ENCODE measurements at places on chromosomes 3 and 15.

- no peak for DNase-seq
These were observed 246.9 kb downstream of the ZIC1 start for GRCh38 chr3:147656023-147656422.

GRCh38 chr3:193114431-193115340 is 126.3 kb upstream of the PLAAT1 start:
- DNase-seq = no peak

DNA sequence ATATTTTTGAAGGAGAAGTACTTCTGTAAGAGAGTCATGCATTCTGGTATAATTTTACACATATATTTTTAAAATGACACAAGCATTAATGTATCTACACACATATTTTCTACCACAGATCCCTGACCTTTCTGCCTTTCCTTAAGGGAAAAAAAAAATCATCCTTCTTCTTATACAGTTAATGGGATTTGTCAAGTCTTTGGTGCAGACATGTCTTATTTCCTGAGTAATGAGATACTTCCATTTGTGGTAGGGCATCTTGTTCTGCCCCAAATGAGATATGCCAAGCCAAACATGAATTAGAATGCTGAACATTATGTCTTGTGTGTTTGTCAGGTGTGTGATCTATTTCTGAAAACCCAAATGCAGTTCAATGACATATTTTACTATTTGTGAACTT is 329.9 kb downstream of the RBMS3 start:
- no peak for DNase-seq

DNA sequence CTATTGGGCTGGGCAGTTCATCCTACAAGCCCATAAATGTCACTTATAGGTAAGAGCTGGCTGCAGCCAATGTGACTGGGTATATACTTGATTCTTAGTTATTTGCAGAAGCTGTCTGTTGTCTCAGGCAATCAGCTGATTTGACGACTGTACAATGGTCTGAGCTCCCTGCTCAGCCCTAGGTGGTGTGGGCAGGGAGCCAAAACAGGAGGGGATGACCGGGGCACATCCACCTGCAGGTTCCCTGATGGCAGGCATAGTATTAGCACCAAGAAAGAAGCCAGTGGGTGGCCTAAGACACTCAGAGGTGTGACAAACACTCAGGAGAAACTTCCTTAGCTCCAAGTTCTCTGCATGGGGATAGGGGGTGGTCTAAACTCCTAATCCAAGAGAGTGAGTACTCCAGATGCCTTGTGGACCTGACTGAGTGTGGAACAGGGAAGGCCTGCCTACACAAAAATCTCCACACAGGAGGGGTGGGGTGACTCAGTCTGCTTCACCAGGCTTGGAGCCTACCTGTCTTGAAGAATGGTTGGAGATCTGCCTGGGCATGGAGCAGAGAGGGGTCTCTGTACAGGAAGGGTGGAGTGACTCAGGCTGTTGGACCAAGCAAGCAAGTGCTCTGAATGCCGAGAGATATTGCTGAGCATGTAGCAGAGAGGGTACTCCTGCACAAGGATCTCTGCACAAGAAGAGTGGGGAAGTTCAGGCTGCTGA is 690.4 kb upstream of the NAALADL2 start:
- no peak for DNase-seq

DNA sequence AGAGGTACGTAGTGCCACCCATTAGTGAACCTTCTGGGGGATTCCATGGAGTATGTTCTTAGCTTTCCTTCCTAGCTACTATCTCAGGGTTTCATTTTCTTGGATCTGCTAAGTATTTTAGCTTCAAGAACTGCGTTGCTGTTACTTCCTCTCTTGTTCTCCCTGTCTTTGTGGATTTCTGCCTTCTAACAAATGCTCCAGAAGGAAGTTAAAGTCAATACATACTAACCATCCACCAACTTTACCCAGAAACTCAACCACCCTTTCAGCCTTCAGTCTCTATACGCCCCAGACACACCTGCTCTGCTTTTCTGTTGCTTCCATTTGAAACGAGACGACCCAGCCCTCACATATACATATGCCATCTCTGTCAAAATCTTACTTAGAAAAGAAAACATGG is 2.4 kb upstream of the KLF13 start:
- no peak for DNase-seq

GRCh38 chr15:63611177-63611576 is 14.0 kb downstream of the FBXL22 start:
- no peak for DNase-seq

GRCh38 chr3:38620236-38620635 is 29.3 kb downstream of the SCN5A start:
- no peak for DNase-seq

DNA sequence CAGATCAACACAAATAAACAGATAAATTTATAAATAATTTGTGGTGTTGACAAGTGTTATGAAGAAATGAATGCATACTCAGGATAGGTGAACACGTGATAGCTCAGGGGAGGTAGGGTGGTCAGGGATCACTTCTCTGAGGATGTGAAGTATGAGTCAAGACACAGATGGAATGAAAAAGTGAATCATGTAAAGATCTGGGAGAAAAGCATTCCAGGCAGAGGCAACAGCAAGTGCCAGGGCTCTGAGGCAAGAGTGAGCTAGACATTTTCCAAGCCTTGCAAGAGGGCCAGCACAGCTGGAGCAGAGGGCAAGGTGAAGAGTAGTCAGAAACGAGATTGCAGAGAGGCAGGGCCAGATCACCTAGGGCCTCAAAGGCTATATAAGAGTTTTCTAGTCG is 177.8 kb downstream of the WNT5A start:
- DNase-seq = no peak

DNA sequence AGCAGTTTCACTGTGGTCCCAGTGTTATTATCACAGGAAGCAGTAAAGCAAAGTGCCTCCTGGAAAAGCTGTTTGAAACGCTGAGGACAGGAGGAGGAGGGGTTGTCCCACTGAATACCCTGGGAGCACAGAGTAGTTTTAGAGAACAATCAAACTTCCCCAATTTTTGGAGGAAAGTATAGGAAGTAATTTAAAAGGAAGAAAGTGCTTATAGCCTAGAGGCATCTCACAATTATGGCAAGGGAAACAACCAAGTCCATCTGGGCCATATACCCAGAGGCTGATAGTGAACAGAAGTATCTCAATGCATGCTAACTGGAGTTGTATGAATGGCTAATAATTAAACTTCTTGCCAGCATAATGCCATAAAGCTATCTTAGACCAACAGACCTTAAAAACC is 137.2 kb upstream of the EPHA6 start:
- no peak for DNase-seq

- no peak for DNase-seq
These were observed 217.0 kb upstream of the TLE3 start for GRCh38 chr15:70314688-70315087.

DNA sequence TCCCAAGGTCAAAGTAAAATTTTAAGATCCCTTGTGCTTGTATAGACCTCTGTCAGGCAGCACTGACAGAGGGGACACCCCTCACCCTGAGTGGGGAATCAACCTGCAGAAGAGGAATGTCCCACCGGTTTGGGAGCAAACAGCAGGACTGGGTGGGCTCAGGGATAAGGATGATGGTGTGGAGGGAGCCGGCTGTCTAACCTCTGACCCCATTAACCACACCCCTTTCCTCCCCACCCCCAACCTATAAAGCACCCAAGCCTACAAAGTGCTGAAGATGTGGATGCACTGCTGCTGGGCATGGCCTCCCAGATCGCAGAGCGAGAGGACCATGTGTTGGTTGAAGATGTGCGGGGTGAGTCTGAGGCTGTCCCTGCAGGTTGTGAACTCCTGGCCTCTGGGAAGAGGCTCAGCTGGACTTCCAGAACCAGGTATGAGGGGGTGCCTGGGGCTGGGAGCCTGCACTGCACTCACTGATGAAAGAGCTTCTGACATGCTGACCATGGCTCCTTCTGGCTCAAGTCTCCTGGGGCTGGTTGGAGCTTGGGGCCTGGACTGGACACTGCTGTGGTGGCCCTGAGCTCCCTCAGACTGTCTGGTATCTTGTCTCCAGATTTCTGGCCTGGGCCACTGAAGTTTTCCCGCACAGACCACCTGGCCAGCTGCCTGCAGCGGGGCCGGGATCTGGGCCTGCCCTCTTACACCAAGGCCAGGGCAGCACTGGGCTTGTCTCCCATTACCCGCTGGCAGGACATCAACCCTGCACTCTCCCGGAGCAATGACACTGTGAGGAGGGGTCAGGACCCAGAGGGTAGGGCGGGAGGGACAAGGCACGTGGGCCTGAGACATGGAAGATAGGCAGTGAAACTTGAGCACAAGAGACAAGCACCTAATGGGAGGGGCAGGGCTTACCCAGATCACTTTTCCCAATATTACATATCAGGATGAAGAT is 9.3 kb downstream of the DUOX1 start:
- no peak for DNase-seq

Data from activated T-cell treated with anti-CD3 and anti-CD28 coated beads for 24 hours (primary cell).